CD4-positive, alpha-beta T cell treated with Interleukin-17A for 1 hour (primary cell): ENCODE measurements at places on chromosomes 2 and 18.

DNA sequence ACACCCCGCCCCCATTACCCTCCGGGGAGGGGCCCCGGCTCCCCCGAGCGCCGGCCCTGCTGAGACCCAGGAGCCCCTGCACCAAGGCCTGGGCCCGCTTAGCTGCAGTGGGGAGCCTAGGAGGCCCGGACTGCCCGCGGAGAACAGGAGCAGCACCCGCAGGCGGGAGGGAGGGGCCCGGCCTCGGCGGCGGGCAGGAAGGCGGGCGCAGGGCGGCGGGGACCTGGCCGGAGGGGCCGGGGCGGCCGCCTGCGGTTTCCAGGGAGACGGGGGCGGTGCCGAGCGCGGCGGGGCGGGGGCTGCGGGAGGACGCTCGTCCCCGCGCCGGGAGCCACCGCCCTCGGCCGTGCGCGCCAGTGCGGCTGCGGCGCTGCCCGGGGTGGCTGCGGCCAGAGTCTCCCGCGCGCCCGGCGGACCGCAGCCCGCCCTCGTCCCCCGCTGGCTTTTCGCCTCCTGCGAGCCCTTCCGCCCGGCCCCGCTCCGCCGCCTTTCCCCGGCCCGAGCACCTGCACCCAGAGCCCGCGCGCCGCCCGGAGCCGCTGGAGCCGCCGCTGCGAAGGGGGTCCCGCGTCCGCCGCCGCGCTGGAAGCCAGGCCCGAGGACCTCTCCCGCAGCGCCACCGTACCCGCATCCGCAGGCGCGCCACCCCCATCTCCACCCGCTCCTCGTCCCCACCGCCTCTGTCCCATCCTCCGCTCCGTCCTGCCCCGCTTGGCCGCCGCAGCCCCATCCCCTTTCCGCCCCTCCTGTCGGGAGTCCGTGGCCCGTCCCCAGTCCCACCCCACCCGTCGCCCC is 17.2 kb downstream of the GPC1 start:
- DNase-seq: no peak

- no peak for DNase-seq
Observed at GRCh38 chr2:180778291-180778690, 202.1 kb upstream of the UBE2E3 start.

DNA sequence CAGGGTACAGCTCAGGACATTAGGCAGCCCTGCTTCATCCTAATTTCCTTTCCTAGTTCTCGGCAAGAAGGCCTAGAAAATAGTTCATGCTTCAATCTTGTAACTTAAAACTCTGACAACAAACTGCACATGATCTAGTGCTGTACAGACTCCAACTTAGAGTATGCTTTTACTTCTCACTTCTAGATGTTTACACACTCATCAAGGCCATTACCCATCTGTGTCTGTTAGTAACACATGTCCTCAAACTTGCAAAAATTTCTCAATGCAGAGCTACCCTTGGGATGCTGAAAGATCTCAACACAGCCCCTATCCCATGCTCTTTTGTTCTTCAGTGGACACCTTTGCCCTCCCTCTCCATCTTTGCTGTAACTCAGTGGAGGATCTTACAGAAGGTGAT is 252.0 kb downstream of the OSR1 start:
- no peak for DNase-seq

- no peak for DNase-seq
Observed at GRCh38 chr2:101199251-101199791, 48.1 kb upstream of the TBC1D8 start.

- no peak for DNase-seq
Observed at GRCh38 chr2:109331081-109331480, 202.1 kb downstream of the SH3RF3 start.

DNA sequence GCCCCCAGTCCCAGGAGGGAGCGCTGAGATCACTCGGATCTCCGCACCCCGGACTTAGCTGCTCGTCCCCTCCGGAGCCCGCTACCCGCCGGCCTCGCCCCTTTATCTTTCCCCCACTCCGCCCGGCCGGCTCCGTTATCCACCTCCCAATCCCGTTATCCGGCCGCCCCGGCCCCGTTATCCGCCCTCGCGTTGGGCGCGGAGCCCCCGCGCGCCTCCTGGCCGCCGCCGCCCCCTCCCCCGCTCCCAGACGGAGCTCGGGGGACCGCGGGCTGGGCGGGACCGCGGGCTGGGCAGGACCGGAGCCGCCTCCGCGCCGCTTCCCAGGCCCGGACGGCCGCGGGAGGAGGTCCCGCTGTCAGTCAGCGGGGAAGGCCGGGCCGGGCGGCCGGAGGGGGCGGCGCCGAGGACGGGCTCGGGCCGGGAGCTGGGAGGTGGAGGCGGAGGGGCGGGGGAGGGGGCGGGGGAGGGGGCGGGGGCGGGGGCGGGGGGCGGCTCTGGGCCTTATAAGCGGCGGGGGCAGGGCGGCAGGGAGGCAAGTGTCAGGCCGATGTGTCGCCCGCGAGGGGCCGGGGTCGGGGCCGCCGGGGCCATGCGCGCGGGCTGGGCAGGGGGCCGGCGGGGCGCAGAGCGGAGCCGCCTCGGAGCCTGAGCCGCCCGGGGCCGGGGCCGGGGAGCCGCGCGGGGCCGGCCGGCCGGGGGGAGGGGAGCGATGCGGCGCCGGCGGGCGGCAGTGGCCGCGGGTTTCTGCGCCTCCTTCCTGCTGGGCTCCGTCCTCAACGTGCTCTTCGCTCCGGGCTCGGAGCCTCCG is at the start of gene PKDCC:
PKDCC (plus strand) TSS at position 534 of the 811 bp plus-strand sequence; CDS start at position 713, 179 bp downstream.
- peak; percentile 23 for DNase-seq

GRCh38 chr2:218569038-218569431 is 396 bp downstream of the CNOT9 start:
- peak; percentile 83 for DNase-seq

GRCh38 chr2:26809876-26810577 is 24.2 kb downstream of the CENPA start:
- DNase-seq: no peak

DNA sequence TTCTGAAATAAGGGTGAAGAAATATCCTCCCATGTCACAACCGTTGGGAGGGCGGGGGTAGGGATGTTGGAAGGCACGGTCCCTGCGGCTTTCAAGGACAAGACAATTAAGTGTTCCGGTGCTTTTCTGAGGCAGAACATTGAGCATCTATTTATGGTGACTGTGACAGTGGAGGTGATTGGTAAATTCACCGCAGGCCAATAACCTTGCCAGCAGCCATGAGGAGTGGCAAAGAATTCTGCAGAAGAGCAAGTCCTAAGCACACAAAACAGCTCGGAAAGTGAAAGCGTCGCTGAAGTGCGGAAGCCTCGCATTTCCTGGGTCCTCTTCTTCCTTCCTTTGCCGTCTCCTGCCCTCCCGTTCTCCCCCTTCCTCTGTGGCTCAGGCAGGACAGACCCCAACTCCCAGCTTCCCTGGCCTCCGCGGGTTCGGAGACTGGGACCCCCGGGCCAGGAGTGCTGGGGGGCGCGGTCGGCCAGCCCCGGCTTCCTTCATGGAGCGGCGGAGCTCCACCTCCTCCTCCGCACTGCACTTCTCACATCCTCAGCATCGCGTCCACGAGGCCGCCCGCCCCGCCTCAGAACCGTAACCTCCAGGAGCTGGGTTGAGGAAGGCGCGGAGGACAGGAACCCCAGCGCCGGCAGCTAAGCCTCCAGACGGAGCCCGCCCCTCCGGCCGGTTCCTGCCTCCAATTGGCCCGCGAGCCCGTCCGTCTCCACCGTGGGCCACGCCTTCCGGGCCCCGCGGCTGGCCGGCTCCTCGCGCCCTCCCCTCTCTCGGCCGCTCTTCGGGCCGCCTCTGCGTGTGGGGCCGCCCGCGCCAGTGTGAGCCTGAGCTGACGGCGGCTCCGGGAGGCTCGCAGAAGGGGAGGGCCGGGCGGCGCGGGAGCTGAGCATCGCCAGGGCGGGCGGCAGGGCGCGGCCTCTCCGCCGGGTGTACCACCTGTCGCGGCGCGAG is at the start of gene ME2:
ME2 (plus strand) TSS at position 774 of the 957 bp plus-strand sequence. CDS start 16,703 bp downstream, outside the sequence.
- peak; percentile 90 for DNase-seq

DNA sequence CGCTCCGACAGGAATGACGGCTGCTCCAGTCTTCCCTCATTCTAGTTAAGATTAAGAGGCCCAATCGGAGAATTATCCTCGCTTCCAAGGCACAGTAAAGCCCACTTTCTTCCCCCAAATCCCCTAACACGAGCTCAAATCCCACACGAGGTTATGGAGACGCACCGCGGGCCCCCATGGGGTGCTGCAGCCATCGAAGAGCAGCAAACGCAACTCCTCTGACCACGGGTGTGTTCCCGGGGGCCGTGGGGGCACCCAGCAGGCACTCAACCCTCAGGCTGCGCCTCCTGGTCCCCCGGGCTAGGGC is 446 bp downstream of the COPS9 start:
- DNase-seq: no peak
